ENCODE measurements at places on chromosomes 1 and 21. TPM values are rescaled to one million over a fixed set of nuclear protein-coding genes. Genes with fewer than 3 reads are reported as not detected.

TTC24 gene
- not detected for total RNA-seq

SUSD4 gene
- total RNA-seq: 0.64 TPM

NEK7 gene
- 105 TPM for total RNA-seq

CCDC27 gene
- total RNA-seq: not detected

DNA sequence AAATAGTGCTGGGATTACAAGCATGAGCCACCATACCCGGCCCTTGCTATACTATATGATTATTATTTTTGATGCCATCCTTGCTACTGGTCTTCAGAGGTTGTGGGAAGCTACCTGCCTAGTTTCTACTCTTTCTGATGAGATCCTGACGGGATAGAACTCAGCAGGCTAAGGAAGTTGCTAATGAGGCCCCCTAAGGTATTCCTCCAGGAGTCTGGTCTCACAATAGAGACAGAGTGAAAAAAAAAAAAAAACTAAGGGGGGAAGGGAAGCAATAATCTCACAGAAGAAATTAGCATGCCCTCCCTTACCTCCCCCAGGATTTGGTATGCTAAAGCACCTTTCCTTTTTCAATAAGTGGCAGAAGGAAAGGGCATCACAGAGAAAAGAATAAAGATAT, 17.6 kb downstream of the INTS3 start:
- H3K36me3 ChIP-seq: no peaks in the 10 kb centered on the region
- H3K27me3 ChIP-seq: no peaks in the 10 kb centered on the region
- no peak overlapping the region for H3K27ac ChIP-seq
- no peaks in the 10 kb centered on the region for H3K4me1 ChIP-seq

- no peak overlapping the region for H3K4me3 ChIP-seq
- DNase-seq: no peak
- H3K36me3 ChIP-seq: no peaks in the 10 kb centered on the region
- H3K27ac ChIP-seq: no peak overlapping the region
- no peaks in the 10 kb centered on the region for H3K4me1 ChIP-seq
- no peaks in the 10 kb centered on the region for H3K27me3 ChIP-seq
Observed at GRCh38 chr1:74811436-74812179, 78.7 kb downstream of the TYW3 start.

GRCh38 chr1:211013346-211014240, 120.4 kb downstream of the KCNH1 start:
- no peaks in the 10 kb centered on the region for H3K27me3 ChIP-seq
- H3K36me3 ChIP-seq: no peaks in the 10 kb centered on the region
- no peak for DNase-seq
- H3K4me1 ChIP-seq: no peaks in the 10 kb centered on the region
- H3K27ac ChIP-seq: no peak overlapping the region

DNA sequence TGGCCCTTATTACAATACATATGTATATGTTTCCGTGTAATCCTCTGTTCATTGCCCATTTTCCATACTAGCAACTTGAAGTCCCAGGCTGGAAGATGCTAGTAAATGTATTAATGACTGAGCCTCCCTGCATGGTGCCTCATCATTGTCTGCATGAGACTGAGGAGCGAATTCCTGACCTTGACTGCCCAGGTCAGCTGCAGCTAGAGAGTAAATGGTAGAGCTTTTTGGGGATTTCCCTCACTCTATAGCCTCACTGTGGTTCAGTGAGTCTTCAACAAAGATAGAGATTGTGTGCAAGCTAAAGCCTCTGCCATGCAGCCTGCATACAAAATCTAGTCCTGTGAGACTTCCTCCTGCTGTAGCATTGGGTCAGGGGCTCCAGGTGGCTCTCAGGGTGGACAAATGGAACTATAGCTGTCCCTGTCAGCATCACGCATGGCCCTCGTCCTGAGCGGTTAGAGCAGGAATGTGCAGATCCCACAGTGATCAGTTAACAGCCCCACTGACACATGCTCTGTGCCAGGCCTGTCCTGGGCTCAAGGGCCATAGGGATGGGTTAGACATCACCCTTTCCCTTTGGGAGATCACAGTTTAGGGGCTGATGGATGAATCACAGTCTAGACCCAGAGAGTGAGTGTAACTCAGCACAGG, 741.7 kb downstream of the MATN1 start:
- no peak for DNase-seq
- no peaks in the 10 kb centered on the region for H3K36me3 ChIP-seq
- peaks cover 15% of the 10 kb centered on the region for H3K27me3 ChIP-seq
- no peak overlapping the region for H3K4me3 ChIP-seq
- no peaks in the 10 kb centered on the region for H3K4me1 ChIP-seq
- no peak overlapping the region for H3K27ac ChIP-seq

DNA sequence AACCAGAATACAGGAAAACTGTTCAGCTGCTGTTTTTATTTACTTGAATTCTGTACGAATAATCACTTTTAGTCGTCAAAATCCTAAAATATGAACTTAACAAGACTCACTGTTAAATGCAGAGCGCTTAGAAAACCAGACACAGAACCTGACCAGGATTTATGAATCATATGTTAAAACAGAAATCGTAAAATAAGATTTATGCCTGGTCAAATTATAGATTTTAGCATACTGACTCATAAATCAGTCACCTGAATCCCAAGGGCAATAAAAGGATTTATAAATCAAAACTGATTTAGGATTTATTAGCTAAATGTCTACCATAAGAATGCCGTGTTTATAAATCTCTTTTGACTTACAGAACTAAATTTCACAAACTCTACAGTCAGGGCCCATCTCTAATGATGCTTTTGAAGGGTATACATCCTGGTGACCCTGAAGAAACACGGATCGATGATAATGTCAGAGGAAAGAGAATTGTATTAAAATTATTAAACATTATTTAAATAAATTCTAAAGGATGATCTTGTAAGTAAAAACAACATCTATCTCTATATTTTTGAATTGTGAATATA, 28.8 kb downstream of the CYYR1 start:
- H3K27me3 ChIP-seq: no peaks in the 10 kb centered on the region
- H3K4me1 ChIP-seq: no peaks in the 10 kb centered on the region
- H3K36me3 ChIP-seq: no peaks in the 10 kb centered on the region
- H3K4me3 ChIP-seq: no peak overlapping the region
- no peak for DNase-seq
- no peak overlapping the region for H3K27ac ChIP-seq

GRCh38 chr1:1536938-1537546, 3.4 kb downstream of the TMEM240 start:
- peaks cover 14% of the 10 kb centered on the region for H3K4me1 ChIP-seq
- no peak overlapping the region for H3K27ac ChIP-seq
- DNase-seq: no peak
- no peaks in the 10 kb centered on the region for H3K36me3 ChIP-seq

GRCh38 chr1:4172644-4173599, 272.9 kb upstream of the C1orf174 start:
- H3K27me3 ChIP-seq: no peaks in the 10 kb centered on the region
- no peaks in the 10 kb centered on the region for H3K36me3 ChIP-seq
- no peak overlapping the region for H3K4me3 ChIP-seq
- H3K4me1 ChIP-seq: no peaks in the 10 kb centered on the region

DNA sequence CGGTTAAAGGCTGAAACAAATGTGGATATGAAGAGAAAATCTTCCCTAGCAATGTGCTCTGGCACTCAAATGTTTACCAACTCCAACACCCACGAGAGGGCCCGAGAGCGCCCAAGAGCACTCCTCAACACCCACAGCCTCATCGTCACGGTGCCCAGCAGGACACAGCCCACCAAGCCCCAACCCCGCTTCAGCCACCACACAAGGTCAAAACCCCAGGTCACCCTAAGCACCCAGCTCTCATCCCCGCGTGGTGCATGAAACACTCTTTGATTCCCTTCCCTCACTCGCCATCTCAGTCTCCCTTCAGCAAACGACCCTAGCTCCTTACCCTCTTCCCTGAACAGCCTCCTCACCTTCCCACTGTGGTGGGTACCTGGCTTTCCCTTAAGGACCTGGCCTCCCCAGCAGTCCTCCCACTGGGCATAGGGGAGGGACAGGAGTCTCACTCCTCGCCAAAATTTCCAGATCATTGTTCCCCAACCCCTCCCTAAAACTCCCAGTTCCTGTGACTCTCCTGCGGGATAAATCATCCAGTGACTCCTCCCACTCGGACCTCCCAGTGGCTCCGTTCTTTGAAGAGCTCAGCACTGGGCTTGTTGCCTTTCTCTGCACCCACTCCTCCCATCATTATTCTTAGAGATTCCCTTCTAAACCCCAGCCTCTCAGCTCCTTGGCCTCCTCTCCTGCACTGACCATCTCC, 170.4 kb upstream of the SYT6 start:
- no peaks in the 10 kb centered on the region for H3K4me1 ChIP-seq
- H3K36me3 ChIP-seq: no peaks in the 10 kb centered on the region
- DNase-seq: no peak

- H3K27ac ChIP-seq: peak overlapping the region; percentile 98
- H3K4me1 ChIP-seq: peaks cover 80% of the 10 kb centered on the region
- no peak overlapping the region for H3K4me3 ChIP-seq
- DNase-seq: no peak
Observed at GRCh38 chr1:33339413-33339812, 18.5 kb upstream of the A3GALT2 start.

SYCP1 gene
- 0.16 TPM for total RNA-seq

IGSF21 gene
- total RNA-seq: 4.8 TPM

GSTM5 gene
- total RNA-seq: 4.6 TPM

GRCh38 chr1:99645699-99646531, at the start of gene PALMD:
Gene PALMD, plus strand, starts transcription at chr1:99646113. Its CDS starts 205 bp downstream, at chr1:99646318.
- peak within 1 kb of the TSS; percentile 49 for H3K4me3 ChIP-seq
- H3K4me1 ChIP-seq: no peaks in the 10 kb centered on the region
- no peaks in the 10 kb centered on the region for H3K36me3 ChIP-seq
- peak within 1 kb of the TSS; percentile 93 for H3K27ac ChIP-seq
- no peaks in the 10 kb centered on the region for H3K27me3 ChIP-seq

- no peak overlapping the region for H3K4me3 ChIP-seq
- H3K4me1 ChIP-seq: no peaks in the 10 kb centered on the region
- no peak overlapping the region for H3K27ac ChIP-seq
- DNase-seq: no peak
- no peaks in the 10 kb centered on the region for H3K36me3 ChIP-seq
Observed at GRCh38 chr1:178310685-178311105, 186.1 kb downstream of the CLEC20A start.

- no peak overlapping the region for H3K27ac ChIP-seq
- H3K4me3 ChIP-seq: no peak overlapping the region
- no peaks in the 10 kb centered on the region for H3K36me3 ChIP-seq
- H3K27me3 ChIP-seq: no peaks in the 10 kb centered on the region
Observed at GRCh38 chr1:116919802-116920201, 10.1 kb downstream of the PTGFRN start.

GRCh38 chr1:173429471-173430402, 47.4 kb upstream of the PRDX6 start:
- H3K27me3 ChIP-seq: no peaks in the 10 kb centered on the region
- H3K4me3 ChIP-seq: peak overlapping the region; percentile 25
- no peaks in the 10 kb centered on the region for H3K36me3 ChIP-seq
- H3K27ac ChIP-seq: peak overlapping the region; percentile 69
- H3K4me1 ChIP-seq: no peaks in the 10 kb centered on the region

GRCh38 chr1:116817582-116818064, 63.4 kb downstream of the CD2 start:
- no peak for DNase-seq
- H3K4me3 ChIP-seq: no peak overlapping the region
- no peak overlapping the region for H3K27ac ChIP-seq
- no peaks in the 10 kb centered on the region for H3K4me1 ChIP-seq
- H3K27me3 ChIP-seq: no peaks in the 10 kb centered on the region

DNA sequence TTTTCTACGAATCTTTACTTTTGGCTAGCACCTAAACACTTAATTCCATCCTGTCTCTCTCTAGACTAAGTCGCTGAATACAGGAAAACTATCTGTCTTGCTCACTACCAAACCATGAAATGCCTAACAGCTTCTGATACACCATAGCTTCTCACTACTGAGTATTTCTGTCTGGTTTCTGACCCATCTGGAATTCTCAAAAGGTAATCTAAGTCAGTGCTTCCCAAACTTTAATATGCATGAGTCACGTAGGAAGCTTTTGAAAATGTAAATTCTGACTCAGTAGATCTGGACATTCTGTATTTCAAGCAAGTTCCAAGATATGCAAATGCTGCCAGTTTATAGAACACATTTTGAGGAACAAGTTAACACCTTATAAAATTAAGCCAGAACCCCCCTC, 9.2 kb upstream of the OVGP1 start:
- no peaks in the 10 kb centered on the region for H3K4me1 ChIP-seq
- no peak overlapping the region for H3K4me3 ChIP-seq
- no peaks in the 10 kb centered on the region for H3K36me3 ChIP-seq
- no peaks in the 10 kb centered on the region for H3K27me3 ChIP-seq

PIGR gene
- 205 TPM for total RNA-seq

- DNase-seq: no peak
- H3K4me1 ChIP-seq: no peaks in the 10 kb centered on the region
- H3K27me3 ChIP-seq: no peaks in the 10 kb centered on the region
- H3K36me3 ChIP-seq: no peaks in the 10 kb centered on the region
- H3K4me3 ChIP-seq: no peak overlapping the region
- H3K27ac ChIP-seq: no peak overlapping the region
Observed at GRCh38 chr1:89815611-89816010, 5.2 kb upstream of the LRRC8D start.

GRCh38 chr21:45504516-45505415, 37.5 kb downstream of the SLC19A1 start:
- H3K4me1 ChIP-seq: no peaks in the 10 kb centered on the region
- H3K36me3 ChIP-seq: no peaks in the 10 kb centered on the region
- H3K27me3 ChIP-seq: no peaks in the 10 kb centered on the region
- H3K27ac ChIP-seq: no peak overlapping the region
- DNase-seq: no peak

DNA sequence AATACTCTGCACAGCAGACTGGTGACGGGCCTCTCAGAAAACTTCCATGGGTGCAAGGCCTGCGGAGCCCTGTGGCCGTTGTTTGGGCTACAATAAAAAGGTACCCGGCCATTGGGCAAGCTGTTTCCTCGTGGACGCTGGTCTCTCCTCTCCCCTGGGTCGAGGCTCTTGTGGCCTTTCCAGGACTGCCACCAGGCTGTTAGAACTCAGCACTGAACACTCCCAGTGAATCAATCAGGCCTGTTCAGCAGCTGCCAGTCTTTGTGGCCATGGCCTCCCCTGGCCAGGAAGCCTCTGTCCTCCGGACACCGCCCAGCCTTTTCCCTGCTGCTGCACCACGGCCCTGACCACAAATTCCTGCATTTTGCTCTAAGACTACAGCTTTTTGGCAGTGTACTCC, 33.0 kb upstream of the ACTRT2 start:
- H3K4me3 ChIP-seq: no peak overlapping the region
- DNase-seq: no peak
- H3K27me3 ChIP-seq: no peaks in the 10 kb centered on the region
- H3K4me1 ChIP-seq: no peaks in the 10 kb centered on the region
- H3K36me3 ChIP-seq: no peaks in the 10 kb centered on the region

GRCh38 chr1:89199525-89200031, 836 bp upstream of the GBP4 start:
- no peak for DNase-seq
- no peaks in the 10 kb centered on the region for H3K36me3 ChIP-seq
- no peaks in the 10 kb centered on the region for H3K27me3 ChIP-seq
- H3K4me3 ChIP-seq: peak overlapping the region; percentile 53
- H3K27ac ChIP-seq: peak overlapping the region; percentile 64
- no peaks in the 10 kb centered on the region for H3K4me1 ChIP-seq

- H3K4me3 ChIP-seq: no peak overlapping the region
- H3K4me1 ChIP-seq: no peaks in the 10 kb centered on the region
- H3K27ac ChIP-seq: no peak overlapping the region
- no peaks in the 10 kb centered on the region for H3K27me3 ChIP-seq
- no peak for DNase-seq
- H3K36me3 ChIP-seq: peaks cover 11% of the 10 kb centered on the region
Observed at GRCh38 chr21:33249331-33250002, 16.7 kb upstream of the IL10RB start.

CD52 gene
- total RNA-seq: 12.8 TPM

All from breast epithelium (tissue), 4 donors.